ENCODE measurements at places on chromosomes 5 and 9. TPM values are rescaled to one million over a fixed set of nuclear protein-coding genes. Genes with fewer than 3 reads are reported as not detected.
A peak's percentile ranks its signal among the peaks of the same experiment; 100 is the strongest.

Gene NMUR2
- not detected for polyA plus RNA-seq

Gene FAM78A
- 0.37 TPM for polyA plus RNA-seq

Gene TAF11L10
- not detected for polyA plus RNA-seq

Gene PCDHB3
- 0.31 TPM for polyA plus RNA-seq

Gene FAXDC2
- polyA plus RNA-seq, result 13.6 TPM

Gene GABRA1
- polyA plus RNA-seq, result not detected

Gene FBLL1
- polyA plus RNA-seq, result 0.61 TPM

Gene PKD2L2
- not detected for polyA plus RNA-seq

Gene AGXT2
- polyA plus RNA-seq, result not detected

Gene WWC1
- 1.4 TPM for polyA plus RNA-seq

- DNase-seq, result no peak
Measured at GRCh38 chr5:135602882-135603721, 24.3 kb upstream of the CXCL14 start.

- no peak for DNase-seq
Measured at GRCh38 chr5:135141303-135142268, 107.6 kb upstream of the PITX1 start.

DNA sequence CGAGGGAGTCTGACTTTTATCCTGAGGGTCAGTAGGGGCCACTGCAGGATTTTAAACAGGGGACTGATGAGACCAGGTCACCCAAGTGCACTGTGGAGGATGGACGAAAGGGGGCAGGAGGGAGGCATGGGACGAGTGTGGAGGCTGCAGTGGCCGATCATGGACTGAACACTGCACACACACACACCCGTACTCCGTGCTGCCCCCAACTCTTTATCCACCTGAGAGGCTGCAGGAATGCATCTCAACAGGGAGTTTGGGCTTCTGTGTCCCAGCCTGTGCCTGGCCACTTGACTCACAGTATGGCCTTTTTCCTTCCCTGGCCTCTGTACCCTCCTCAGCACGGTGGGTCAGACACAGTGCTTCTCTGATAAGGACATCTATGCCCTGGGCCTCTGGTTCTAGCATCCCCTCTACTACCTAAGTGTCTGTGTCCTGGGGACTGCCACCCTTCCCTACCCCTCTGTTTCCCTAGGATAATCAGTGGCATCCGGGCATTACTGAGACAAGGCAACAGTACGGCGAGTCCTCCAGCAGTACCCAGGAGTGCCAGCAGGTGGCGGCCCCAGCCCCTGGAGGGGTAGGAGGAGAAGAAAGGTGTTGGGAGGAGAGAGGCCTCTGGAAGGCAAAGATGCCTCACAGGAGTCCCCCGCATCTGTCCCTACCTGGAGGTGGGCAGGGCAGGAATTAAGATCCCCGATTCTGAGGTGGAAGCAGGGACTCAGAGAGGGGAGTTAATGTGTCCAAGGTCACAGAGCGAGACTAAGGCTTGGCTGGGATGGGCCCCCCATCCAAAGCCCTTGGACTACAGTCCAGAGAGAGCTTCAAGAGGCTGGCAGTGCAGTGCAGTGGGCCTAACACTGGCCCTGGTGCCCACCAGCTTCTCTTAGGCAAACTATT lies 5.1 kb upstream of the CDX1 start:
- no peak for DNase-seq

DNA sequence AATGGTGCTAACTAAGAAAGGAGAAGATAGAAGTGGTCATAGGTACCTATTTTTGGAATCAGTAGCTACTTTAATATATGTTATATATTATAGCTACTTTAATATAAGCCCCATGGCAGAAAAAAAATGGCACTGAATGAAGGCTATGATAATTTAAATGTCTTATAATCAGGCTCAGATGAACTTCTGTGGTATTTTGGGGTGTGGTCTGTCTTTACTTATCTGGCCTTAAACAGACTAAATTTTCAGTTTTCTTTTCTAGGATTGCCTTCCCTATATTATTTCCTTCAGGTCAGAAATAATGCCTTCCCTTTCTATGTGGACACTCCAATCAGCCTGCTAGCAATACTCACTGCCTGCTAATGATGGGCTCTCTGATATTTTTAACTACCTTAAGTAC lies 292.3 kb downstream of the SLF1 start:
- no peak for DNase-seq

DNA sequence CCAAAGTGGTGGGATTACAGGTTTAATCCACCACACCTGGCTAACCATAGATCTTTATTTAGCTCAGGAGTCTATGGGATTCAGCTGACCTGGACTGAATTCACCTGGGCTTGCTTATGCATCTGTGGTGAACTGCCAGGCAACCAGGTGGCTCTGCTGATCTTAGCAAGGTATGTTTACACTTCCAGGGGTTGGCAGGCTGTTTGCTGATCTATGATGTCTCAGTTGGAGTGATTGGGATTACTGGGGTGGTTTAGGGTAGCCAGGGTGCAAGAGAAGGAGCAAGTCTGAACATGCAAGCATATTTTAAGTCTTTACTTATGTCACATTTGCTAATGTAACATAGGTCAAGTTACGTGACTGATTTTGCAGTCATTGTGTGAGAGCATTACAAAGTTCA lies 63.6 kb upstream of the JAK2 start:
- no peak for DNase-seq

DNA sequence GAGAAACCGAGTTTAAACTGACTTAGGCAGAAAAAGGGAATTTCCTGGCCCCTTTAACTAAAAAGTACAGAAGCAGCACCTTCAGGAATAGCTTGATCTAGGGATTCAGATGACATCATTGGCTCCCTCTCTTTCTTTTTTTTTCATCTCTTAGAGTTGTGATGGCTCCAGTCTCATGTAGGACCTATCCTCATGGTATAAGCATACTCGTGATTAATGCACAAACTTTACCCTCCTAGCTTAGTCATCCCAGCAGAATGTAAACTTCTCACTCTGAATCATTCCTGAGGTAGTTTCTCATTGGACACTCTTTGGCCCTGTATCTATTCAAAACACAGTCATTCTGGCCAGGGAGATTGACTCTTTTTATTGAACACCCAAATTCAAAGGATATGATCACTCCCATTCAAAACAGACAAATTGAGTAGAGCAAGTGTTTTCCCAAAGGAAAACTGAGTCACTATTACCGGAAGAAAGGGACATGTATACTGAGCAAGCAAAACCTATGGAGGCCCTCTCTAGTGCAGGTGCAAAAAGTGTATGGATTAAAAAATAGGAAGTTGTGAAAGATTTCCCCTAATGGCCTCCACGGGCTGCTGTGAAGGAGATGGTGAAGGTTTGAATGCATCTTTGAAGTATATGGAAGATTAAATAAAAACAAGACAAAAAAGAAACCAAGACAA lies 27.6 kb upstream of the SMIM23 start:
- DNase-seq, result peak; percentile 34

DNA sequence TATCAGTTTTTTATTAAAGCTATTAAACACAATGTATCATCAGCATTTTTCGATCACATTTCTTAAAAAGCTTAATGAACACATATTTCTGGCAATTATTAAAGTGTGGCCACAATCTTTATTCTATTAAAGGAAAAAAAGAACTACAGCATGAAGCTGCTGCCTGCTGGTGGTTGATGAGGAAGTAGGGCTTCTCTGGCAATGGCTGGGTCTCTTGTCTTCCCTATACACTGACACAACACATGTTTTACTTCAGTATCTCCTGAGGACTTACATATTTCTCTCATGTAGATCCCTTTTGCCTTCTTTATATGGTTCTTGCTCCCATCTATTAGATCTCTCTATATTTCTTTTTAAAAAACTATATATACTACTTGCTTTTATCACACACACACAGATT lies 590.7 kb downstream of the RAB3C start:
- DNase-seq, result no peak

DNA sequence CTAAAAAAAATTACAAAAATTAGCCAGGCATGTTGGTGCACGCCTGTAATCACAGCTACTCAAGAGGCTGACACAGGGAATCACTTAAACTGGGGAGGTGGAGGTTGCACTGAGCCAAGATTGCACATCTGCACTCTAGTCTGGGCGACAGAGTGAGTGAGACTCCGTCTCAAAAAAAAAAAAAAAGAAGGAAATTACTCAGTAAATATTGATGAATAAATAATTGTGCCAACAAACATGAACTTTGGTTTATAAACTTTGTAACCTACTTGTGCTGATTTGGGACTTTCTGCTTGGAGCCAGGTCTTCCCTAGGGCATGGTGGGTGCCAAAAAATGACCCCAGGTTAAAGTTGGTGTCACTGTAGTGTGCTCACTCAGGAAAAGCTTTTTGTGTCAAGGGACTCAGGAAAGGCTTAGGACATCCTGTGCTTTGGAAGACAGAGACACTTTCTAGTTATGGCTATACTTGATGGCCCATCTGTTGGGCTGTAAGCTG lies 19.0 kb downstream of the ABLIM3 start:
- DNase-seq, result no peak

- DNase-seq, result no peak
Measured at GRCh38 chr9:21585756-21586752, 103.9 kb upstream of the IFNE start.

GRCh38 chr9:79220251-79220650 lies 351.5 kb upstream of the TLE4 start:
- no peak for DNase-seq

DNA sequence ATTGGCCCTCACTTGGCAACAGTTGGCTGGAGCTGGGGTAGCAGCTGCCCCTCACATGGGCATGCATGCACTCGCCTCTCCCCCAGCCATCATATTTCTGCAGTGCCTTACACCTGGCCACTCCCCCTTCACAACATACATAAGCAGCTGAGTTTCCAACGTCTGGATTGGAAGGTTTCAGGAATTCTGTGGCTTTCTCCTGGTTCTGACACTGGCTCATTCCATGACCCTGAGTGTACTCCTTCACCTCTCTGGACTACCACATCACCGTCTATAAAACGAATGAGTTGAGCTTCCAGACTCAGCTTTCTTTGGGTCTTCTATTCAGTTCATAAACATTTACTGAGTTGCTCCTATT lies 84.3 kb downstream of the GALNT10 start:
- DNase-seq, result no peak

DNA sequence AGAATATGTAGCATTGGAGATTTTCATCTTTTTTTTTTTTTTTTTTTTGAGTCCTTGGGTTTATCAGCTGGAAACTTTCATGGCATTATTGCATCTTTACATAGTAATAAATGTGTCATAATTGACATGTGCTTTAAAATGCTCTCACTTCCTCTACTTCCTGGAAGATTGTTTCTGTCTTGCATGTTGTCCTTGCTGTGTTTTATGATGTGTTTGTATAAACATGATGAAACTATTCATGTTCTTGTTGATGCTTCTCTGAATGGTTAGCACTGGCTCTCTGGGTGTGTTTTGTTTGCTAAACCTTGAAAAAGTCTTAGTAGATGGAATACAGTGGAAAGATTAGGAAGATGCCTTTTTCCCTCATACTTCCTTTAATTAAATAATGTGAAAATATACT lies 87.9 kb downstream of the IQGAP2 start:
- no peak for DNase-seq

GRCh38 chr9:68981789-68982188 lies 32.1 kb downstream of the PRKACG start:
- DNase-seq, result no peak

- no peak for DNase-seq
Measured at GRCh38 chr5:61586096-61587084, 254.3 kb downstream of the ZSWIM6 start.

- DNase-seq, result no peak
Measured at GRCh38 chr9:88835038-88835466, 156.2 kb upstream of the S1PR3 start.

DNA sequence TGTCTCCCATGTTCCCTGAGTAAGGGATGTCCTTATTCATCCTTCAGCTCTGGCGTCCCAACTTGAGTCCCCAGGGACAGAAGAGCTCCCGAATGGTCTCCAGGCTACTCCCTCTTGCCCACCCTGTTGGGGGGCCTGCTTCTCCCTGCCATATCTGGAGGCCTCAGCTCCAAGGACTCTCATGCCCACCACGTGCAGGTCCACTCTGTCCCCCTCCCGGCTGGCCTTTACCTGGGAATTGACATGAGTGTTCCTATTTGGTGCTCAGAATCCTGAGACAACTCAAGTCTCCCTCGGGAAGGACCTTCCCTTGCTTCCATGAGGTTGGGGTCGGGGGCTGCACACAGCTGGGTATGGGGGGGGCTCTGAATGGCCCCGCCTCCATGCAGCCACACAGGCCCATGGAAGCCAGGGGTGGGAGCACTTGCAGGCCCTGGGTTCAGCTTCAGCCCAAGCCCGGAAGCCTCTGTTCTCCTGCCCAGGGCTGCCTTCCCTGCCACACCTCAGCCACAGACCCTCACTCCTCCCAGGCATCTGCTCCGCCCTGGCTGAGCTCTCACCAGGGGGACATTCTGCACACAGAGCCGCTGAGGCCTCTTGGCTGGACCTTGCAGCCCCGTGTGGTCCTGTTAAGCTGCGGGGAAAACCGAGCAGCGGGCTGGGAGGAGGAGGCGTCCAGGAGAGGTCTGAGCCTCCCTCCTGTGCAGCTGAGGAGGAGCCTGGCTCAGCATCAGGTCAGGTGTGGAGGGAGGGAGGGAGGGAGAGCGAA lies 121.9 kb downstream of the PHF2 start:
- no peak for DNase-seq

- no peak for DNase-seq
Measured at GRCh38 chr5:159854916-159855315, 61.4 kb upstream of the ADRA1B start.

DNA sequence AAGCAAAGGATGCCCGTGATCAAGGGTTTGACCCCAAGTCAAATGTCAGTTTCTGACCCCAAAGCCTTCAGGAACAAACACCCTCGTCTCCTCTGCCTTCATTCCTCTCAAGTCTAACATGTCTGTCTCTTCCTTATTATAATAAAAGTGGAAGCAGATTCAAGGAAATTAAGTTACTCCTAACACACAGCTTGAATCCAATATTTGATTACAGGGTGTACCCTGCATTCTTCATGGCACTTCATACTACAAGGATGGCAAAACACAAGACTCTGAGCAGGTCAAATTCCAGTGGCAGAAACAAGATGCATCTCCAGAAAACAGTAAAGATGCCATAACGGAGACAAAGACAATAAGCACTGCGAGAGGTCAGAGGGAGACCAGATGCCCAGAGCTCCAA lies 119.2 kb upstream of the FAM120A start:
- DNase-seq, result no peak

GRCh38 chr9:98002808-98003207 lies 19.7 kb downstream of the ANP32B start:
- DNase-seq, result no peak

- peak; percentile 46 for DNase-seq
Measured at GRCh38 chr9:124849801-124850200, 3.5 kb upstream of the WDR38 start.

DNA sequence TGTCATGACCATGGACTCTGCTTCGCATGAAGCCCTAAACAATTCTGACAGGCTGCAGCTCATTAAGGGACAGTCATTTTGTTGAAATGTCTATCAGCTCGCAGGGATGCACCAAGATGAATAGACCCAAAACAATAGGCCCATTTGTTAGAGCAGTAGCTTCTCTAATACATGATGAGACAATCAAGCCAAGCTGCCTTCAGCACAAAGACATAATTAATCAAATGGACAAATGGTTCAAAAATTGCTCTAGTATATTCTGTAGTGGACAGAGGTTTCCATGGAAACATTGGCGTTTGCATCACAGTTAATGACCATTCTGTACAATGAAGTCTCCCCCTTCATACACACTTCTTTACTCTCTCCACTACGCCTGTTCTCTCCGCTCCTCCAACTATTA lies 274.6 kb downstream of the ANXA1 start:
- no peak for DNase-seq

All from BJ (cell line).